ENCODE measurements at places on chromosomes 11 and 22.

- no peak for DNase-seq
Measured at GRCh38 chr11:25733777-25734176, 598.2 kb upstream of the ANO3 start.

- no peak for DNase-seq
Measured at GRCh38 chr22:27650572-27650971, 151.0 kb downstream of the MN1 start.

- DNase-seq: no peak
Measured at GRCh38 chr11:38304926-38305325, 1706.9 kb upstream of the RAG2 start.

DNA sequence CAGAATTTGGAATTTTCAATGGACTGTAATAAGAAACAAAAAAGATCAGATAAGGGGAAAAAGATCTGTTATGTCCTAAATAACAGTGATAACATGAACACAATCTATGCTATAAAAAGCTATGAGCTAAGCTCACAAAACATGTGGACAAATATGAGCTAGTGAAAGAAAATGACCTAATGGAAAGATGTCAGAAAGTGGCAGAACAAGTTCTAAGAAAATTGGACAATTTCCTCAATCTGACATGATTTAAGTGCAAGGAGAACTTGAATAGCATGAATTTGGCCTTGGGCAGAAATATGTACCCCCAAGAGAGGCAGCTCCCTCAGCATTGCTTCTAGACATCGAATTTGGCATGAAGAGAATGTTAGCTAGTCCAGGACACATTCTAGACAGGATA lies 212.0 kb upstream of the PGR start:
- no peak for DNase-seq

- no peak for DNase-seq
Measured at GRCh38 chr22:37410174-37411055, 16.9 kb downstream of the ELFN2 start.

DNA sequence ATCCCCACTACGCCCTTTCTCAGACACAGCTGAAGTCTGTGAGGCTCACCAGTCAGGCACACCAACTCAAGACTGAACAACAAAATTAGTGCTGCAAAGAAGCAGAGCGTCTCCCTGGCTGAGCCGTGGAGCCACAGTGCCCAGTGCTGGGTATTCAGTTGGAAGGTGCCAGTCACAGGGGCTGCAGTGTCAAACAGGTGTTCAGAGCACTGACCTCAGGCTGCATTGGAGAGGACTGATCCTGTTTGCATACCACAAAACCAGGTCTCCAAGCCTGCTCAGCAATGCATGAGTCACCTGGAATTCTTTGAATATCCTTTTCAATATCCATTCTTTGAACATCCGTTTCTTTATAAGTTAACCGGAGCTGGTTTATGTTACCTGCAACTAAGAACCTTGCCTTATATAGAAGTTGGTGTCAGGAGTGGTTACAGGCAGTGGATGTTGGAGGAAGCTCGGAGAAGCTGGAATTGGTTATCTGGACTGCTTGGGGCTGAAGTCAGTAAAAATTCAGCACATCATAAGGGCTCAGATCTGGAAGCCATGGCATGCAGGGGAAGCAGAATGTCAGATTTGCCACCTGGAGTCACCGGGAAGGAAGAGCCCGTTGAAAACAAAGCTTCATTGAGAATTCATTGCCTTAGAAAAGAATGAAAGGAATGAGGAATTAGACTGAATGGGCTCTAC lies 30.3 kb downstream of the PDGFB start:
- no peak for DNase-seq

DNA sequence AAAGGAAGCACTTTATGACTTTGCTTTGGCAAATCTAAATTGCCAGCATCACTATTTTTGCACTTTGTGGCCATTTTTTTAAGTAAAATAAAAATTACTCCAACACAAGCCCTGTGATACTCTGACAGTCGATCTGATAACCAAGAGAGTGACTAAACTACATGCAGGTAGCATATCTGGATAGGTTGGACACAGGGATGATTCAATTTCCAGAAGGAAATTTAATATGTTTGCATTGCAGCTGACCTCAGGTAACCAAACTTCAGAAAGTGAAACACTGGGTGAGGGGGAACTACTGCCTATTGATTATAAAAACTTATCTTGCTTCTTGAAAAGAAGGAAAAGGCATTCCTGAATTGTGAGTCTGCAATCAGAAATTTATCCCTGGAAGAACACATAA lies 13.9 kb downstream of the OR5B3 start:
- no peak for DNase-seq

DNA sequence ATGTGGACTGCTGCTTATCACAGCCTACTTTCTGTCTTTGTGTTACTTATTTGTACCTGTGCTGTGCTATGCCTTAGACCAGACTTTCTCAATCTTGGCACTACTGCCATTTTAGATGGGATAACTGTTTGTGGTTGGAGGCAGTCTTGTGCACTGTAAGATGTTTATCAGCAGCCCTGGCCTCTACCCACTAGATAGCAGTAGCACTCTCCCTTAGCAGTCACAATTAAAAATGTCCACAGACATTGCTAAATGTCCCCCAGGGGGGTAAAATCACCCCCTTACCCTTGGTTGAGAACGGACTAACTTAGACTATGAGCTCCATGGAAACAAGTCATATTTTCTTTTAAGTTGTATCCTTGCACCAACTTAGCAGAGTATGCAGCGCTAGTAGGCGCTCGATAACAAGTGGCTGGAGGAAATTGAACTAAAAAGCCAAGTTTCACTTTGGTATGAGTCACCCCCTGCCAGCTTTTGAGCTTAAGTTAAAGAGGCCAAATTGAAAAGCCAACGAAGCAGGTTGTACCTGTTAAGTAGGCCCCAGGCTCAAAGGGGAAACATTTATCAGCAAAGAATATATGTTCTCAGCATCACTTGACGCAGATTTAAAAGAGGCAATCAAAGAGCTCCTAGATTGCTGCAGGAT lies 304.8 kb upstream of the SORL1-AS1 start:
- DNase-seq: no peak

DNA sequence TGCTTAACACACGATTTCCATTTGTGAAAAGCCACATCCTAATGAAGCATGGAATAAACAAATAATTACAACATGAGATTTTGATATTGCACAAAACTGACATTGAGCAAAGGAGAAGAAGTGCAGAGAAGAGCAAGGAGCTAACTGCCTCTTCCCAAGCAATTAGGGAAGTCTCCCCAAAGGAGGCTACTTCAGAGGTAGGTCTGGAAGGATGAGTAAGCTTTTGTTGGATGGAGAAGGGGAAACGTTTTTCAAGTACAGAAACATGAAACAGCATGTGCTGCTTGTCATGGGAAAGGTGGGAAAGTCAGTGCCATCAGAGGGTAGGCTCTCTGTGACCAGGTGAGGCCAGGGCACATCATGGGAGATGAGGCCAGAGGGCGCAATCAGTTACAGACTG lies 132.2 kb upstream of the SESN3 start:
- DNase-seq: no peak

DNA sequence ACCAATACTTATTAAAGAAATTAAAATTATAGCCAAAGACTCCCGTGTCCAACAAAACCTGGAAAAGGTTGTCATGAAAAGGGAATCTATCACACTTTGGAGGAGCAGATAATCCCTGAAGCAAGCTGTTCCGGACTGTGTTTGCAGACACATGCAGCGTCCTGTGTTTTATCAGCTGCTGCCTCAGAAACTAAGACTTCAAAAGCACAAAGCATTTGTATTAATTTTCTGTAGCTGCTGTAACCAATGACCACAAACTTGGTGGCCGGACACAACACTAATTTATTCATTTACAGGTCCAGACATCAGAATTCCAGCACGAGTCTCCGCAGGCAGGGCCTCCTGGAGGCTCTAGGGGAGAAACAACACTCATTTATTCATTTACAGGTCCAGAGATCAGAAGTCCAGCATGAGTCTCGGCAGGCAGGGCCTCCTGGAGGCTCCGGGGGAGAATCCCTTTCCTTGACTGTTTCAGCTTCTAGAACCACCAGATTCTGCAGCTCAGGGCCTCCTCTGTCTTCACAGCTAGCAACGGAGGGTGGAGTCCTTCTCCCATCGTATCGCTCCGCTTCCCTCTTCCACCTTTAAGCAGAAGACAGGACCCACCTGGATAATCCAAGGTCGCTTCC lies 465.3 kb downstream of the BRD1 start:
- DNase-seq: no peak

DNA sequence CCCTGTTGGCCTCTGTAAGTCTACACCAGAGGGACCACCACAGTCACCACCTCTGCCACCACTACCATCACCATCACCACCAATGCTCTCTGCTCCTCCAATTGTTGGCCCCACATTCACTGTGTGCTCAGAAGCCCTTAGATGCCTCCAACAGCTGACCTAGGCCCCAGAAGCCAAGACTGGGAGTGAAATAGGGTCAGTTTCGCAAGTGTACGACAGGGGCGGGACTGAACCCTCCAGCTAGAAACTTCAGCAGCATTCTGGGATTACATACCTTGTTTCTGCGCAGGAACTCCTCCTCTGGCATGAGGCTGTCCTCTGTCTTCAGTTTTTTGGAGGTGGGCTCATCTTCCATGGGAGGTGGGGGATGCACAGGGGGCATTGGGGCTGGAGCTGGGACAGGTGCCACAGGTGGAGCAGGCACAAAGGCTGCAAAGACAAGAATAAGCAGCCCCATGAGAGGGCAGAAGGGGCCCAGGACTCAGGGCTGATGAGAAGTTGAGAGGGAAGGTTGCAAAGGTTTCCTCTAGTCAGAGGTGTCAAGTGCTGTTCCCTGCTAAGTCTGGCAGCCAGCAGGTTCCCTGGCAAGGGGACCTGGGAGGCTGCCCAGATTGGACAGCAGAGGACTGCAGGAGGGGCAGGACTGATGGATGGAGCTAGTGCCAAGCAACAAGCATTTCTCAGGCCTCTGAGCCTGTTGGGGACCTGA lies 10.2 kb upstream of the TBC1D10A start:
- DNase-seq: no peak

DNA sequence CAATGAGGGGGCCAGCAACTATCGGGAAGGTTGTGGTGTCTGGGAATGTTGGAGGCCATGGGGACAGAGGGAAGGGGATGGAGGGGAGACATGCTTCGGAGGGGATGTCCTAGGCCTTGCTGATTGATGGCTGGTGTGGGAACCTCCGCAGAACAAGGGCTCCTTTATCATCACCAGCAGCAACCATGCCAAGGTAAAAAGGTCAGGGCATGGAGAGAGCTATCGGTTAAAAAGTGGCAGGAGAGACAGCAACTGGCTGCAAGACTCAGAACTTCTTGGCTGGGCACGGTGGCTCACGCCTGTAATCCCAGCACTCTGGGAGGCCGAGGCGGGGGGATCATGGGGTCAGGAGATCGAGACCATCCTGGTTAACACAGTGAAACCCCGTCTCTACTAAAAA lies 3.0 kb downstream of the GSTT4 start:
- DNase-seq: no peak

- DNase-seq: peak; percentile 66
Measured at GRCh38 chr11:69888483-69889181, 69.4 kb upstream of the FGF3 start.

- DNase-seq: no peak
Measured at GRCh38 chr11:16169541-16169940, 186.8 kb downstream of the SOX6 start.

DNA sequence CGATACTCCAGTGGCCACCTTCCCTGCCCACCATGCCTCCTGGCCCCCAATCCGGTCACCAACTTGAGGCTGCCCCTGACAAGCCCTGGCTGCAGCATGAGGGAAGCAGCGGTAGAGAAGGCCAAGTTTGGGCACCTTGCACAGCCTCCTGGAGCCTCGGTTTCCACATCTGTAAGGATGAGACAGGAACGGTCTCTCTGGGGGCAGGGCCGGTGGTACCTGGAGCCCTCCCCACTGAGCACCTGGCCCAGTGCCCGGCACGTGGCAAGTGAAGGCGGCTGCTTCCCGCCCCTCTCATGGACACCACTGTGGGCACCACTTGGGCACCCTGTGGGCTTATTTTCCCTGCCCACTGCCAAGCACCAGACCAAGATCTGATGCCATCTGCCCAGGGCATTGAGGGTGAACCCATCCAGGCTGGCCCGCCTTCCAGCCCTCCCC lies 77.8 kb downstream of the CDKN1C start:
- DNase-seq: no peak

- no peak for DNase-seq
Measured at GRCh38 chr11:77636731-77637344, 756 bp downstream of the CLNS1A start.

DNA sequence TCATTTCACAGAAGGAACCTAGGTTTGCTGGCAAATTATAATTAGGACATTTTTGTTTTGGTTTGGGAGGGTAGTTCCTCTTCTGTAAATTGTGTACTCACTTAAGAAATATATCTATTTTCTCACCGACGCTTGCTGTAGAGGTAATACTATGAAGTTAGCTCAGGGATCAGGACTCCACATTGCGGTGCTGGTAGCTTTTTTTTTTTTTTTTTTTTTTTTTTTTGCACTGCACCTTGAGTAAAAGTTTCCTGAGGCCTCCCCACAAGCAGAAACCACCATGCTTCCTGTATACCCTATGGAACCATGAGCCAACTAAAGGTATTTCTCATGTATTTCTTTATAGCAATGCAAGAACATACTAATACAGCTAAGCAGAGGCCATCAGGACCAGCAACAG lies 14.7 kb downstream of the UBTFL1 start:
- DNase-seq: no peak

GRCh38 chr11:63840356-63841060 lies 1.6 kb downstream of the MARK2 start:
- no peak for DNase-seq

DNA sequence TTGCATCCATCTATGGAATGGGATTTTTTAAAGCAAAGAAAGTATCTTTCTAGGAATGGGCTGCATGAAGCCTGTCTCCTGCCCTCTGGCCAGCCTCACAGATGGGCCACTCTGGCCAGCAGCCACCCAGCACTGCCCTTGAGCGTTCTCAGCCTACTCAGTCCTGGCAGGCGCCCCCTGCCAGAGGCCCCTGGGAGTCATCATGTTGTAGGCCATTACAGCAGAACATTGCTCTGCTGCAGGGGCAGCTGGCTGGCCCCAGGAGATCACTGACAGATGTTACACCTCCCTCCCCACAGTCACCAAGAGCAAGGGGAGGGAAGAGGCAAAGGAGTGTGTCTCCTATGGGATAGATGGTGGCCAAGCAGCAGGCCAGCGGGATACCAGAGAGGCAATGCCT lies 363.7 kb downstream of the NXPE2 start:
- DNase-seq: no peak

DNA sequence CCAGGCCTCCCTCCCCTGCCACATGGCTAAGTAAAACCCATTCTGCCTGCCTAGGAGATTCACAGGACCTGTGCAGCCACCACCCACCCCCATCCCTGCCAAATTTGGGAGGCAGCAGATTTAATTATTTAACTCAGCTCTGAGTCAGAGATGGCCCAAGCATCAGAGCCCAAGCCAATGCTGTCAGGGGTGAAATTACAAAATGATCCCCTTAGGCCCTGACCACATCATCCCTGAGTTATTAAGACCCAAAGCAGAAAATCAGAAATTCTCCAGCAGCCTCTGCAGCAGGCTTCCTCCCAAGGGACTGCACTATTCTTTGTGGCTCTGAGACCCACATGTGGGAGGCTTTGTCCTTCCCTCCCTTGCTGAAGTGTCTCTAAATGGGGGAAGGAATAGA lies 52.8 kb upstream of the RRAS2 start:
- DNase-seq: no peak

- no peak for DNase-seq
Measured at GRCh38 chr11:118060081-118060661, 16.7 kb upstream of the TMPRSS4 start.
